ENCODE measurements at places on chromosomes 1 and 21.
A peak's percentile ranks its signal among the peaks of the same experiment; 100 is the strongest.

- DNase-seq, result peak; percentile 95
Observed at GRCh38 chr1:226662642-226663326, 76.3 kb downstream of the ITPKB start.

GRCh38 chr1:225857256-225857655 lies 24.9 kb downstream of the TMEM63A start:
- no peak for DNase-seq

GRCh38 chr1:34918977-34919561 lies 10.4 kb downstream of the DLGAP3 start:
- no peak for DNase-seq

DNA sequence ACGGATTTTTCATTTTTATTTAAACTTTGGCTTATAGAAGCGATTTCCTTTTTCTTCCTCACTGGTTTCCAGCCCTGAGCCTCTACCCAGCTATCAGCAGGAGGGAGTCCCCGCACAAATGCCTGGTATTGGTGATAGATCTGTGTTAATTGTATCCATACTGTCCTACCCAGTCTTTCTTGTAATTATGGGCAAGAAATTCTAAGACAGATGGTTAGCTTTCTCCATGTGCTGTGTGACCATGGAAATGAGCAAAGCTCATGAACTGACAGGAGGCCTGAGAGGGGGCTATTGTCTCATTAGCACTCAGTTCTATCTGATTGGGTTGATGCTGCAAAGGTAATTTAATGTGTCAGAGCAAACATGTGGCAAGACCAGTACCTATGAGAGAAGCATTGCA lies 108.1 kb upstream of the IVNS1ABP start:
- DNase-seq, result no peak

- peak; percentile 85 for DNase-seq
Observed at GRCh38 chr21:39788383-39788782, 43.4 kb downstream of the IGSF5 start.
